ENCODE measurements at places on chromosomes 1 and 21.

- no peak for DNase-seq
These were observed 2.7 kb downstream of the DOCK7 start for GRCh38 chr1:62685431-62685859.

DNA sequence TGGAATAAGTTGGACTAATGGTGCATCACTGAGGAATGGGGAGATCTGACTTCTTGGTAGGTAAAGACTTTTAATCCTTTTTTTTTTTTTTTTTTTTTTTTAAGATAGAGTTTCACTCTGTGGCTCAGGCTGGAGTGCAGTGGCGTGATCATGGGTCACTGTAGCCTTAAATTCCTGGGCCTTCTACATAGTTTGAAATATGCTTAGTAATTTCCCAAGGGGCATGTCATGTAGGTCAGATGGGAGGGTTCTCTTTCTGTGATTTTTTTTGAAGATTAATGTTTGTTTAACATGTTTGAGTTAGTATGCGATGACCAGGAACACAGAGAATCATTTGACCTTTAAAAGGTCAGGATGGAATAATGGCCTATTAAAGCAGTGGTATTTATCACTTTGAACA lies 129.1 kb downstream of the S1PR1 start:
- DNase-seq: no peak

- DNase-seq: no peak
These were observed 118.2 kb downstream of the OSBPL9 start for GRCh38 chr1:51734896-51735745.

DNA sequence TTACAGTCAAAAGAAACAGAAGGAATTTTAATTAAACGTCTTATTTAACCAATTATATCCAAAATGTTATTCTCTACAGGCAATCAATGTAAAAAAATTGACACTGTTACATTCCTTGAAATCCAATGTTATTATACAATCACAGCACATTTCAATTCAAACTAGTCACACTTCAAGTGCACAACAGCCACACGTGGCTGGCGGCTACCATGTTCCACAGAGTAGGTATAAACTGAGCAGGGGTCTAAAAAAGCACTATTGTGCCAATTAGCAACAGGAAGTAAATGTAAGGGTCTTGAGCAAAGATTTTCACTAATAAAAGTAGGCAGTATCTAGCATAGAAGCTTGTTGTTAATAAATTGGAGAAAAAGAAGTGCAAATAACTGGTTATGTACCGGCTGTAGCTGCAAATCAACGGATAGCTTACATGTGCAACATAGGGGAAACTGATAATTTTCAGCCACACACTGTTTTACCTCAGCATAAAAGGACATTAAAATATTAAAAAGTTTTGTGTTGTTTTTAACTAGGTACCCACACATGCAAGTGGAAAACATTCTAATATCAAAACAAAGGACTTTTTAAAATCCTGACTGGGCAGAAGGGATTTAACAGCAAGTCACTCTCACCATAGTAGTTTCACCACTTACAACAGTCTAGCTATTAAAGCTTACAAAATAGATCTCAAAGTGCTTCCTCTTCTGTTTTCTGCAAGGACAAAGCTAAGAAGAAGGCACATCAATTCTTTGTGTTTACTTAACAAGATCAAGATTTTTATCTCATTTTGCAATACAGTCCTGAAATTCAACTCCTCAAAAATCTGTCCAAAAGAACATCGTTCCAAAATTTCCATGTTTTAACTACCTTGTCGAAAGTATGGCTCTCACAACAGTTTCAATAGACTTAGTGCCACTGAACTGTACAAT lies 2.5 kb downstream of the CSDE1 start:
- no peak for DNase-seq

DNA sequence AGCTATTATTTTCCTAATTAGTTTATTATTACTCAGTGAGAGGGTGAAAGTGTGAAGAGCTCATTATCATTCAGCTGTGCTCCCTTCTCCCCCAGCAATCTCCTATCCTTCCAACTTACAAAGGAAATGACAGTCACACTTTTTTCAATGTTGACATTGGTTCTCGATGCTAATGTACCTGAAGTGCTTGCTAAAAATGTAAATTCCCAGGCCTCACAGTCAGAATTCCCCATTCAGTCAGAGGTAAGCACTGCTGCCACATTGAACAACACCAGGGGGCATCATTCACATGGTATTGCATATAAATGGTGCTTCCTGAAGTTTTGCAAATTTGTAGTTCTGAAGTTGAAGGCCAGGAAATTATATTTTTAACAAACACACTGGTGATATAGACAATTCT lies 132.7 kb upstream of the FOXD3 start:
- no peak for DNase-seq

DNA sequence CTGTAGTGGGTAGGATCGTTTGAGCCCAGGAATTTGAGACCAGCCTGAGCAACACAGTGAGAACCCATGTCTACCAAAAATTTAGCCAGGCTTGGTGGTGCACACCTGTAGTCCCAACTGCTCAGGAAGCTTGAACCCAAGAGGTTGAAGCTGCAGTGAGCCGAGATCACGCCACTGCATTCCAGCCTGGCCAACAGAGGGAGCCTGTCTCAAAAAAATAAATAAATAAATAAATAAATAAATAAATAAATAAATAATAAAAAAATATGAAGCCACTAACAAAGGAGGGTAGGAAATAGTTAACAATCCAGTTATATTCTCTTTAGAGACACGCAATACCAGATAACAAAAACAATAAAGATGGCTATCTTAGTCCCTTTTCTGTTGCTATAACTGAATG lies 11.9 kb upstream of the CBR3 start:
- no peak for DNase-seq

DNA sequence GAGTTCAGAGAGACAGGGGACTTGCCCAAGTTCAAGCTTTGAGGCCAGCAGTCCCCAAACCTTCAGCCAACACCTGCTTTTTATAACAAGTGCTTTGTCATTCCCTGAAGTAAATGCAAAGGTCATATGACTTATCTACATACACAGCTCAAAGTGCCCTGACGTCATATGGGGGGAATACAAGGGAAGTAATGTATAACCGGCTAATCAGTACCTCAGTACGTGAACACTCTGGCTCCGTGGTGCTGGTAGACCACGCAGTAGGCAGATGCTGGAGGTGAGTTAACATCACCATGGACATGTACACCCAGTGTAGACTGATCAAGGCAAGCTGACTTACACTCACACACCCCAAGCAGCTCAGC lies 60.0 kb downstream of the BACE2 start:
- no peak for DNase-seq

DNA sequence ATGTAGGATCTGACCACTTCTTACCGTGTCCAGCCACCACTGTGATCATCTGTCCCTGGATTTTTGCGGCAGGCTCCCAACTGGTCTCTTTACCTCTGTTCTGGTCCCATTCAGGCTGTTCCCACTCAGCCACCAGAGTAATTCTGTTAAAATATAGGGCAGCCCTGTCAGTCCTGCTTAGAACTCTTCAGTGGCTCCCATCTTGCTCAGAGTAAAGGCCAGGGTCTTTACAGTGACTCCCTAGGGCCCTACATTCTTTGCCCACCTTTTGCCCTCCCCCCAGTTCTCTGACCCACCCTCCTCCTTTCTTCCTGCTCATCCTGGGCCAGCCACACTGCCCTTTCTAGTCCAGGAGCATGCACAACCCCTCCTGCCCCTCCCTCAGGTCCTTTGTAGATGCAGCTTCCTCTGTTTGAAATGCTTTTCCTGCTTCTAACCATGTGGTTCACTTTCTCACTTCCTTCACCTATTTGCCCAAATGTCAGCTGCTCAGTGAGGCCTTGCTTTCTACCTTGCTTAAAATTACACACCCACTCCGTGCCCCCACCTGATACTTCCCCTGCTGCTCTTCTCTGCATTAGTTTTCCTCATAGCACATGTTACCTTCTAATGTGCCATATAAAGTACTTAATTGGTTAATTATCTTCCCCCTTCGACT lies 7.8 kb downstream of the UBIAD1 start:
- no peak for DNase-seq

- DNase-seq: no peak
These were observed 571.8 kb upstream of the ADGRL2 start for GRCh38 chr1:81228926-81229325.

DNA sequence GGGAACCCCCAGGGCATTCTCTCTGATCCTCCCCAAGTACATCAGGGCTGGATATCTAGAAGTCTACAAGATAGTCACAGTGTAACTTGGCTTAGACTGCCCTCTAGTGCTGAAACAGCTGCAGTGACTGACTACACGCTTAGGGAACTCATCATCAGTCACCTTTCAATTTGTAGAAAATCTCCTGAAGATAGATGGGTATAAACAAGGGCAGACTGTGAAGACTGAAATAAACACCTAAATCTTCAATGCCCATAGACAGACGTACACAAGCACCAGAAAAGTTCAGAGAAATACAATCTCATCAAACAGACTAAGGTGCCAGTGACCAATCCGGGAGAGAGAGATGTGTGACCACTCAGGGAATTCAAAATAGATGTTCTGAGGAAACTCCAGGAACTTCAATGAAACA lies 46.6 kb downstream of the PACC1 start:
- no peak for DNase-seq

GRCh38 chr1:11581445-11581991 lies 72.7 kb downstream of the FBXO2 start:
- DNase-seq: no peak

GRCh38 chr1:171916315-171916771 lies 75.0 kb downstream of the DNM3 start:
- DNase-seq: no peak

DNA sequence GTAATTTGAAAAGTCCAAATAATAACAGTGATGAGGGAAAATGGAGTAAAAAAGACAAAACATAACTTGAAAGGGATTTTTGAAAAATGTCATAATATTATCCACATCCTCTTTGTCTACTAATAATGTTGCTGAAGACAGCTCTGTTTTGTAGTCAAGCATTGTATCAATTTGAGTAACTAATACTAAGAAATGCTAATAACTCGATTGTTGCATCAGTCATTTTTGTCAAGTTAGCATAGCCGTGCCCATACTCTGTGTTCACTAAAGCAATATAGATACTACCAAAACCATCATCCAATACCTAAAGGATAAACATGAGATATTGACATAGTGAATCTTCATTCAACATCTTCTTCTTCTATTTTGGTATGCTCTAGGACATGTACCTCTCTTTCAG lies 17.3 kb downstream of the PDC start:
- no peak for DNase-seq

DNA sequence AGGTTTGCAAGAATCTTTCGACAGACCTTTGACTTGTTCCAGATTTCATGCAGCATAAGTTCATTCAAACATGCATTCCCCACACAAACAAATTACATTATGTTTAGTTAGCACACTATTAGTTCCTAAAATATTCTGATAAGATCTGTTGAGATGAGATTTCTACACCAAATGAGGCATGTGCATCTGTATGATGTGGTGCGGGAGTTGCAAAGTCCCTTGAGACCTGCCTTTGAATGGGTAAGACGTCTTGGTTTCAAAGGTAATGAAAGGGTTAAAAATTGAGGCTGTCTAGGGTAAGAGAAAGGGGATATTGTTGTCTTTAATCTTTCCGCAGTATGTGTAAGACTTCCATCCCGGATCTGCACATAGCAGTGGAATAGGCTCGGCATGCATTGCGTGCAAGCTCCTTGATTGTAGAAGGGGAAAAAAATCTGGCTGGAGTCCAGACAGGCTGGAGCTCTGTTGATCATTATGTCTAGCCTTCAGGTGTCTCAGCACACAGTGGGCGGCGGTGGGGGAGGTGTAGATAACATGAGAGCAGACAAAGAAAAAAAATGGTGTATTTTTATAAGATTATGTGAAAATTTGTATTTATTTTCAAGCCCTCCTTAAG lies 296.6 kb downstream of the PTPRC start:
- DNase-seq: peak; percentile 51

DNA sequence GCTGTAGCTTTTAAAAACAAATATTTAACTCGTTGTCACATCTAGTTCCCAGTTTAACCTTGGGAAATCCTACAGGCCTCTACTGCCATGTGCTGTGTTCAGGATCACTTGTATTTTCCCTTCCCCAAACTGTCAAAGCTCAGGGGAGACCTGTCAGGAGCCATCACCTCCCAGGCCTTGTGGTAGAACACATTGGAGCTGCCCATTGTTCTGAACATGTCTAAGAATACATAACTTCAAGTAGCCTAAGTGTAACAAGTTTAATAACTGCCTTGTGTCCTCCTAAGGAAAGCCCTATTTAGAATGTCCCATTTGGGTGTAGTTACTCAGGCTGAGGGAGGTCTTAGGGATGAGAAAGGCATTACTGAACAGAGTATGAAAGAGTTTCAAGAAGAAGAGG lies 28.6 kb upstream of the PIGC start:
- DNase-seq: no peak

DNA sequence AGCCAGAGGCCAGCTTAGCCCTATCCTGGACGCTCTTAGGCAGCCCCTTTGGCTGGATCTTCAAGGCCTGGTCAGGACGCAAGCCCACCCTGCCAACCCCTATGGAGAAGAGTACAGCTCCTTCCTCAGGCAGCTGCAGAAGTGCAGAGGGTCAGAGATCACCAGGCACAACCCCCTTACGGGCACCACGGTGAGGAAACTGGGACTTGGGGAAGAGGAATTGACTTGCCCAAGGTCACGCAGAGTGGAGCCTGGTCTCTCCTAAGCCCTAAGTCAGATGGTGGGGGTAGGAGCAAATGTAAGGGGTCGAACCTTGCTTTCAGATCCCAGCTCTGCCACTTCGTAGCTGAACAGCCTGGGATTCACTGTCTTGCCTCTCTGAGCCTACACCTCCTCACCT lies 3.7 kb downstream of the E2F2 start:
- no peak for DNase-seq

DNA sequence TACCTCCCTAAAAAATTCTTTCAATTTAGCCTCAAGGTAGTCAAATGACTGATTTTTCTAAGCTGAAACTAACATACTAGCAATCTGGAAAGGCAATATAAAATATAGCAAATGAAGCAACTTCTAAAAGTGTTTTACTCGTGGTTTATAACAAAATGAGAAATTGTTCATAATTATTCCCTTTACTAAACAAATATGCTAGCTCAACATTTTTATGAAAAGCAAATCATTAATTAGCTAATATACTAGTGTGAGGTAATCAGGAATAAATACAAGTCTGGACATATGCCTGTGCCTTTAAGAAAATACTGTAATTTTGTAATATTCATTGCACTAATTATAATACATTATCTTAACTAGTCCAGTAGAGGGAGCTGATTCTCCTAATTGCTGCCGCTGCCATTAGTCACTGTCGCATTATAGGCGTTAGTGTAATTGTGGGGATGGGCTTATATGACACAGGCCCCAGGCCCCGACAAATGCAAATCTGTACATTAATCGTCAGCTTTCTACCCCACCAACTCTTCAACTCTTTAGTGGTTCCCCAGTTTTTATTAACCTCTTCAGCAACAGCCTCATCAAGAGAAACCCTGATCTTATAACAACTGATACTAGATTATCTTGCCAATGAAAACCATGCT lies 160.9 kb downstream of the GABPA start:
- no peak for DNase-seq
